ENCODE measurements at places on chromosomes 12 and 14.

DNA sequence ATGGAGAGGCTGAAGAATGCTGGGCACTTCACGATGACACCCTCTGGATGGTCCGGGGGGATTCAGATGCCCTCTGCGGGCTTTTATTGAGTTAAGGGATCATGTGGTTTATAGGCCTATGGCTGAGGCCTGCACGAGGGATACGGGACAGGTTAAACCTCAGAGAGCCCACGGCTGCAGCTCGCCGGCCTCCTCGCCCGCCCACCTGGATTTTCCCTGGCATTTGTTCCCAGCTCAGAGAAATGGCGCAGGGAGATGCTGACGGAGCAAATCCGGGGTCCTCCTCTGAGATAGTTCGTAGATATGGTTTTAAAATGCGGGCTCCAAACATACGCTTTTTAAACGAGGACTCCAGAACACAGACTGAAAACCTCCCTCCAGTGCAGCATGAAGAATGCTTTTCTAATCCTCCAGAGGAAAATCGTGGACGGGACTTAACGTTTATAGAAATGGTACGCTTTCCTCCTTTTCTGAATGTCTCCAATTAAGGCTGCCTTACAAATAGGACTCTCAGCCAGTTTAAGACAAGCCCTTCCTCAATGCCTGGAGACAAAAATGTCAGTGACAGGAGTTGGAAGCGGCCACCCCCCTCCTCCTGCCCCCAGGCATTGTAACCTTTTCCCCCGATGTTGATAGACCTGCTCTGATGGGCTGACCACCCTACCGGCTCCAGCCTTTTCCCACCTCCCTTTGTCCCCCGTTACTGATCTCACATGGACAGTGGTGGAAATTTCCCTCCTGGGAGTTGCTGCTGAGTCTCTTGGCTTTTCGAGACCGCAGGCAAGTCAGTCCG lies 16.6 kb downstream of the CCND2 start:
- no peak for DNase-seq

- no peak for DNase-seq
These were observed 99.0 kb upstream of the EVL start for GRCh38 chr14:99966037-99966835.

GRCh38 chr14:38187528-38187927 lies 20.2 kb upstream of the SSTR1 start:
- no peak for DNase-seq

- DNase-seq = no peak
These were observed 5.9 kb downstream of the CIPC start for GRCh38 chr14:77103951-77104350.

DNA sequence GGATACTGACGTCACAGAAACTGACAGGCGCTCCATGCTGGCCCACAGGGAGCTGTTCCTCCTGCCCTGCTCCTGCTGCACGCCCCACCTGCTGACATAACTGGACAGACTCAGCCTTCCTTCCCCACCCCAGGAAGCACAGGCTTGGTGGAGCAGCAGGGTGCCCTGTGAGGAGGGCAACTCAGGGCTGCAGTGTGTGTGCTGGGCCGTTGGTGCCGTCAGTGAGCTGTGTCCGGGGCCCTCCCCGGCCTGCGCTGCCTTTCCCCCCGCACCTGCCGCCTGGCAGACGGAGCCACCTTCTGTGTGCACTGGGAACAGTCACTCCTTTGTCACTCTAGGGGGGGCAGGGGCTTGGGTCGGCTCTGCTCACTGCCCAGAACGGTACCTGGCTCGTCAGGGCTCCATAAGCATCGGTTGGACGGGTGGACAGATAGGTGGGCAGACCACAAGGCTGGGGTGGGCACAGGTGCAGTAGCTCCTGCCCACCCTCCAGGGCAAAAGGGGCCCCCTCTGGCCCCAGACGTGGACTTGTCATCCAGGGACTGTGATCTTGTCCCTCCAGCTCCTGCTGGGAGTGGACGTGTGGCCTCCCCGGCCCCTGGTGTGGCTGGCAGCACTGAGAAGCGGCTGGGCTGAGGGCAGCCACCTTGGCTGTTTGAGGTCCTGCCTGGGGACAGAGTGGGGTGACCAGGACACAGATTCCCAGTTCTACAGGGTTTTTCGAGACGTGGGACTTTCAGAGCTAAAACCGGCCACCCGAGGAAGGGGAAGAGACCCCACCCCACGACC lies 32.8 kb downstream of the FBRSL1 start:
- DNase-seq = no peak
